ENCODE measurements at places on chromosomes 12 and 14. TPM values are rescaled to one million over a fixed set of nuclear protein-coding genes. Genes with fewer than 3 reads are reported as not detected.

SERPINA9 gene
- total RNA-seq = not detected

PGF gene
- total RNA-seq = 7.3 TPM

MAP1LC3B2 gene
- 1.9 TPM for total RNA-seq

CKAP4 gene
- 95.9 TPM for total RNA-seq

CD163 gene
- total RNA-seq = 0.64 TPM

CCDC177 gene
- total RNA-seq = not detected

PTGR2 gene
- total RNA-seq = 17.1 TPM

FAM90A1 gene
- not detected for total RNA-seq

CCND2 gene
- total RNA-seq = 1.5 TPM

KRT5 gene
- total RNA-seq = not detected

PLD4 gene
- total RNA-seq = 0.15 TPM

TMPO gene
- 124 TPM for total RNA-seq
